Kidney (tissue), 22 donors: ENCODE measurements at places on chromosomes 3 and 15. TPM values are rescaled to one million over a fixed set of nuclear protein-coding genes. Genes with fewer than 3 reads are reported as not detected.

The ATP13A5 gene
- not detected for total RNA-seq

DNA sequence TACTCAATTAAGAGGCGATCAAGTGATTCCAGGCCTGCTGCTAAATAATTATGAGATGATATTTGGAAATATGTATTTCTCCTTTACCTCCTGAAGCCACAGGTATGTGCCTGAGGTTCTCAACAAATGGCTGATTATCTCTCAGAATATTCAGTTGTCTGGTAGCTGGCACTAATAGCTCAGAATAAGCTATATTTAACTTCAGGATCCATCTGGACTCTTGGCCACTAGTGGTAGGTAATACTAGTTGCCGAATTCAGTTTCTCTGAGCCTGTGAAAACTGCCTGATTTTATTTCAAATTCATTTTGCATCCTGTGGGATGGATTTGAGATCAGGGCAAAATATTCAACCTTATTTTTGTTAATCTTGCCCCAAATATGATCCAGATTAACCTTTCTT lies 499.0 kb downstream of the DIPK2A start:
- H3K27ac ChIP-seq: no peak overlapping the region
- no peaks in the 10 kb centered on the region for H3K36me3 ChIP-seq
- no peaks in the 10 kb centered on the region for H3K4me1 ChIP-seq
- no peak overlapping the region for H3K4me3 ChIP-seq
- no peaks in the 10 kb centered on the region for H3K27me3 ChIP-seq
- DNase-seq: no peak

DNA sequence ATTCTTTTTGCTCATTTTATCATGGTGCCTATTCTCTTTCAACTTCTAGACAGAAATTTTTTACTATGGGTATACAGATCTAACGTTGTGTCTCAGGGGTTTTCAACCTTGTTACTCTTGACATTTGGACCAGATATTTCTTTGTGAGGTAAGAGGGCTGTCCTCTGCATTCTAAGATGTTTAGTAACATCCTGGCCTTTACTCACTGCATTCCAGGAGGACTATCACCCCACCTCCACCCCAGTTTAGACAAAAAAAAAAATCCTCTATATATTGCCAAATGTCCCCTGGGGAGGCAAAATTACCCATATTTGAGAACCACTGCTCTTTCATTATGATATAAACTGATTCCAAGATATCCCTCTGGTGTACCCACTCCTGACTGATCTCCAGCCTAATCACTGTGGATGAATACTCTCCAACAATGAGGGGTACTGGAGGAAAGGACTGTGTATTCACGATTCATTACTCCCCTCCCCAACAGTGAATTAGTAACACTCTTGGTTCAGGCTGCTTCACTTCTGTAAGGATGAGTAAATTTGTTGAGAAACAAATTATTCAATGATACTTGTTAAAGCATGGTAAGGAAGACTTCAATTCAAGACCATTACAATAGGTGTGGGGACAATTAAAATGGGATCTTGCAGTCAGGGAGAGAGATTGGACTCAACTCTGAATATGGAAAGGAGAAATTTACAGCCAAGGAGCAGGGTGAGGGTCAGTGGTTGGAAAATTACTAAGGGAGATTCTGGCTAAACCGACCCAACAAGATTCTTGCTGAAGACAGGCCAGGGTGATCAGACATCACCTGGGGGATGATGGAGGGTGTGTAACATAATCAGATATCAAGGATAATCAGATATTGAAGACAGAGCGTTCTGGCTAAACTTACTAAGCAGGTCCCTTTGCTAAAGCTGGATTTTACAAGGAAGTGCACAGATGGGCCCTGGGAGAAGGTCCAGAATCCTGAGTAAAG lies 123.8 kb upstream of the DAZL start:
- no peaks in the 10 kb centered on the region for H3K27me3 ChIP-seq
- no peaks in the 10 kb centered on the region for H3K36me3 ChIP-seq
- no peak overlapping the region for H3K4me3 ChIP-seq
- H3K27ac ChIP-seq: no peak overlapping the region
- no peaks in the 10 kb centered on the region for H3K4me1 ChIP-seq
- DNase-seq: no peak

- H3K4me3 ChIP-seq: no peak overlapping the region
- H3K27me3 ChIP-seq: no peaks in the 10 kb centered on the region
- DNase-seq: no peak
- no peaks in the 10 kb centered on the region for H3K4me1 ChIP-seq
- H3K27ac ChIP-seq: no peak overlapping the region
- H3K36me3 ChIP-seq: no peaks in the 10 kb centered on the region
Observed at GRCh38 chr3:27504749-27505148, 20.6 kb upstream of the SLC4A7 start.
